Hair follicular keratinocyte (primary cell): ENCODE measurements at places on chromosomes 12 and 14. TPM values are rescaled to one million over a fixed set of nuclear protein-coding genes. Genes with fewer than 3 reads are reported as not detected.

Gene IL26
- not detected in 2 replicates for total RNA-seq

Gene GPR137C
- 0.08 TPM in 1 of 2 replicates, not detected in the other for total RNA-seq

Gene ACOT4
- total RNA-seq = 1.3 and 1.6 TPM in 2 replicates

Gene GALNT8
- total RNA-seq = 0.11 and 0.23 TPM in 2 replicates

Gene CLMN
- total RNA-seq = 6.7 and 6.9 TPM in 2 replicates

Gene C12orf54
- 2.5 and 3.7 TPM in 2 replicates for total RNA-seq

Gene EPYC
- not detected in 2 replicates for total RNA-seq

Gene MYO1H
- total RNA-seq = not detected in 2 replicates
